ENCODE measurements at places on chromosomes 6 and 20. TPM values are rescaled to one million over a fixed set of nuclear protein-coding genes. Genes with fewer than 3 reads are reported as not detected.

DNA sequence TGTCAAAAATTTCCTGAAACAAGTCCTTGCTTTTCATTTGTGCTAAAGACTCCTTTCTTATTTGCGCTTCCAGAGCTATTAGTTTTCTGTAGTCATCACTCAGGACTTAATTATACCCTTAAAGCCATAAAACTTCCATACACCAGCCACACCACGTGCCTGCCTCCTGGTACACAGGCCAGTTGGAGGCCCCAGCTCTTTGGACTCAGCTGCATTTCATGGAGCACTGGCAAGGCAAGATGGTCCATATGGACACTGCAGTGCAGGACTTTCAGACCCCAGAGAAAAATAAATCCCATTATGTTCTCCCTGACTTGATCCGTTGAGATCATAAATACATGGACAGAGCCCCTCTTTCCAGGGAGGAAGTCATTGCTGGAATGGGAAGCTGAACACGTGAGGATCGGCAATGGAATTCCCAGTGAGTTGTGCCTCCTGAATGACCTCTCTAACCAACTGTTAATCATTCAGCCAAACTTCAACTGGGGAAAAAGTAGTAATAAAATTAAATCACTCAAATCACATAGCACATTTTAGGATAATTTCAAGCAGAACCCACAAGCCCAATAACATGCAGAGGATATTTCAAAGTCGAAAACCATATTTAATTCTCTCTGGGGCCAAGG is 173.1 kb downstream of the HACE1 start:
- ATAC-seq = no peak

GRCh38 chr6:96657344-96657743 is 94.4 kb downstream of the FHL5 start:
- ATAC-seq = no peak

DNA sequence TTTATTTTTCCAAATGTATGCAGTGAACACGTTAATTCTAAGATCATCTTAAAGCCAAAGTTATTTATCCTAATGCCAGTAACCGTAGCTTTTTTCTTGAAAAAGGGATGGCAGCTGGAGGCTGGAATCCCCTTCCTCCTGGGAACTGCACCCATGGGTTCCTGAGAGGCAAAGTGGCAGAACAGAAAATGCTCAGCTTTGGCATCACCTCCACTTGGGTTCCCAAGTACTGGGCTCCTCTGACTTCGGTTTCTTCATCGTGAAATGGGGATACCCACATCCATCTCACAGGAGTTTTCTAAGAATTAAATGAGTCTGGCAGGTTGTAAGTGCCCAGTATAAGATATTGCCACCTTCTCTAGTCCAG is 6.2 kb upstream of the DDX43 start:
- ATAC-seq = peak; percentile 35

Gene PNLDC1
- total RNA-seq = not detected

Gene C6orf15
- not detected for total RNA-seq

Gene EYA2
- not detected for total RNA-seq

DNA sequence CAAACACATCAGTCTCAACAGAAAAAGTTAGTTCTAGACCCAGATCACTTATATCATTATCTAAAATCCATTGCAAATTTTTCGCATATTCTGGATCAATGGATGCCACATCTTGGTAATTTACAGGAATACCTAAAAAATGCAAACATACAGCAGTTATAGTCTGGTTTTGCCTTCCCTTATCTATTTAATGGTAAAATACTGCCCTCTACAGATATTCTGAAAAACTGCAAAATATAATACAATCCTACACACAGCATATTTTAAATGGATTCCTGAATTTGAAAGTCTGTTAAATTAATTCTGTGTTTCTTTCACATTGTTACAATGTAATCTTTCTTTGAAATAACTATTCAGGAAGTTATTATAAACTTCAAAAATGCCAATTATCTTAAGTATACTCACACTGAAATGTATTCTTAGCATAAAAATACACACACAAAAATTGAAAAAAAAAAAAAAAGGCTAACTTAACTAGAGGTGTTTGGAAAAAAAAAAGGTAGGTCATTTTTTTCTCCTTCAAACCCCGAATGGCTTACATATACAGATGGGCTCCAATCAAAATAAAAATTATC is 88.4 kb downstream of the HACE1 start:
- ATAC-seq = peak; percentile 44

Gene WFDC10B
- not detected for total RNA-seq

- no peak for ATAC-seq
Observed at GRCh38 chr20:24851346-24852019, 97.6 kb upstream of the CST7 start.

GRCh38 chr6:36319436-36319762 is 17.3 kb downstream of the BNIP5 start:
- ATAC-seq = no peak

- no peak for ATAC-seq
Observed at GRCh38 chr20:54070187-54070987, at the start of gene BCAS1. Gene BCAS1, minus strand, starts transcription at chr20:54070594. Its CDS starts 11,876 bp downstream, at chr20:54058718.

Measured in motor neuron (in vitro differentiated cells).